ENCODE measurements at places on chromosomes 7 and 10.

DNA sequence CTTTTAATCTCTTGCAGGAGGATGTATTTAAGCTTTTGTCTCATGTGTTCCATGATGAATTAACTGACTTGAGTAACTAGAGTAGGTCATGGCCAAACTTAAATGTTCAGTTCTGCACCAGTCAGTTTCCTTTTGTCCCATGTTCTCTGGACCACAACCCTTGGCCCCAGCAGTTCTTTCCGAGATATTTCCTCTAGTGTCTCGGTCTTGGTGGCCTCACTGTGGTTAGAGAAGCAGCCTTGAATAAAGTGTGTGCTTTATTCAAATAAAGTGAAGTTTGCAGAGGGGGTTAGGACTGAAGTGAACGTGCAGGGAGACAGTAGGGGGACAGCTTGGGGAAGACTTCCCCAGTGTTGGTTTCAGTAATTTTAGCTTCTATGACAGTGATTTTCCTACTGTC, 9.3 kb downstream of the ZNF212 start:
- H3K4me1 ChIP-seq, result peaks cover 24% of the 10 kb centered on the region
- peak overlapping the region; percentile 61 for H3K27ac ChIP-seq
- no peak overlapping the region for H3K4me3 ChIP-seq
- H3K36me3 ChIP-seq, result peaks cover 25% of the 10 kb centered on the region
- no peak for DNase-seq

DNA sequence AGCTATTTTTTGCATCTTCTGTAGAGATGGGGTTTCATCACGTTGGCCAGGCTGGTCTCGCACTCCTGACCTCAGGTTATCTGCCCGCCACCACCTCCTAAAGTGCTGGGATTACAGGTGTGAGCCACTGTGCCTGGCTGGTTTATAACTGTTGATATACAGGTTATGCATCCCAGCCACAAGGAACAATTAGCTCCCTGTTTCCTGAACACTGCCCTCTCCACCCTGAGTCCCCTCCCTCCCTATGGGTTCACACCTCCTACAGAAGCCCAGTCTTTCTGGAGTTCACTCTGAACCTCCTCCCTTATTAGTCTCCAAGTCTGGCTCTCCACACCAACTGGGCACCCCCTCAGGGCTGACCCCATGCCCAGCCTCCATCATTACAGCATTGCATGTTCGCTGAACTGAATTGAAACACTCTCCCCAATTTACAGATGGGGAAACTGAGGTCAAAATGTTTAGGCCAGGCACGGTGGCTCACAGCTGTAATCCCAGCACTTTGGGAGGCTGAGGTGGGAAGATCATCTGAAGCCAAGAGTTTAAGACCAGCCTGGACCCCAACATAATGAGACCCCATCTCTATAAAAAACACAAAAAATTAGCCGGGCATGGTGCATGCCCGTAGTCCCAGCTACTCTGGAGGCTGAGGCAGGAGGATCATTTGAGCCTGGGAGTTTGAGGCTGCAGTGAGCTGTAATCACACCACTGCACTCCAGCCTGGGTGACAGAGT, 1.7 kb upstream of the CLIP2 start:
- no peaks in the 10 kb centered on the region for H3K36me3 ChIP-seq
- peaks cover 21% of the 10 kb centered on the region for H3K4me1 ChIP-seq
- peaks cover 12% of the 10 kb centered on the region for H3K27me3 ChIP-seq
- DNase-seq, result no peak

DNA sequence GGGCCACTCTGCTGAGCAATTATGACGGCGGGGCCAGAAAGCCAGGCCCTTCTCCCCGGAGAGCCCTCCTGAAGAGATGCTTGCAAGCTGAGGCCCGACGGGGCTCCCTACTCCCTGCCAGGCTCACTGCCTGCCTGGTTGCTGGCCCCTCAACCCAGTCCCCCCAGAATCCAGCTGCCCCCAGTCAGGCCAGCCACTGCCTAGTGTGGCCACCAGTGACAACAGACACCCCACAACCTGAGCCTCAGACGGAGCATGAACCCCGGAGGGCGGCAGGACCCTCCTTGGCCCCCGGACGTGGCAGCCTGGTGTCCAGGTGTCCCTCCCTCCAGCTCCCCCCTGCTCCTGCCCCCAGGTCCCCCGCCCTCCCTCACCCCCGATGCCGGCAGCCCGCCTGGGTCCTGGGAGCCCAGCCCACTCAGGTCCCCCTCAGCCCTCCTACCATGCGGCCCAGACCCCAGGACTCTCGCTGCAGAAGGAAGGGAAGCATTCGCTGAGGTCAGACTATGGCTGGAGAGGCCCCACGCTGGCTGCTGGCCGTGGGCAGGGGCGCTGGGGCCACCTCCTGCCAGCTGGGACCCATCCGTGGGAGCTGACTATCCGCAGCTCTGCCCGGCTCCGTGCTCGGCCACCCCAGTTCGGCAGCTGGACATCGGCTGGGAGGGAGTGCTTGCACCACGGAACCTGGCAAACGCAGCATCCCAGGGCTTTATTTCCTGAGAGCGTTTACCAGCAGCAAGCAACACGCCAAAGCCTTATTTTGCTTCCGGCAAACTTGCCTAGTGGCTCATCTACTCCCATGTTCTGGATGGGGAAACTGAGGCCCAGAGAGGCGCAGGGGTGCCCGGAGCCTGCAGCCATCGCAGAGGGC, 89.8 kb downstream of the UNCX start:
- no peak overlapping the region for H3K27ac ChIP-seq
- H3K27me3 ChIP-seq, result peaks cover 19% of the 10 kb centered on the region
- no peak overlapping the region for H3K4me3 ChIP-seq
- no peak for DNase-seq

- no peak overlapping the region for H3K27ac ChIP-seq
- no peaks in the 10 kb centered on the region for H3K36me3 ChIP-seq
- H3K27me3 ChIP-seq, result no peaks in the 10 kb centered on the region
- DNase-seq, result no peak
- no peaks in the 10 kb centered on the region for H3K4me1 ChIP-seq
Measured at GRCh38 chr7:40288827-40289226, 154.0 kb downstream of the SUGCT start.

DNA sequence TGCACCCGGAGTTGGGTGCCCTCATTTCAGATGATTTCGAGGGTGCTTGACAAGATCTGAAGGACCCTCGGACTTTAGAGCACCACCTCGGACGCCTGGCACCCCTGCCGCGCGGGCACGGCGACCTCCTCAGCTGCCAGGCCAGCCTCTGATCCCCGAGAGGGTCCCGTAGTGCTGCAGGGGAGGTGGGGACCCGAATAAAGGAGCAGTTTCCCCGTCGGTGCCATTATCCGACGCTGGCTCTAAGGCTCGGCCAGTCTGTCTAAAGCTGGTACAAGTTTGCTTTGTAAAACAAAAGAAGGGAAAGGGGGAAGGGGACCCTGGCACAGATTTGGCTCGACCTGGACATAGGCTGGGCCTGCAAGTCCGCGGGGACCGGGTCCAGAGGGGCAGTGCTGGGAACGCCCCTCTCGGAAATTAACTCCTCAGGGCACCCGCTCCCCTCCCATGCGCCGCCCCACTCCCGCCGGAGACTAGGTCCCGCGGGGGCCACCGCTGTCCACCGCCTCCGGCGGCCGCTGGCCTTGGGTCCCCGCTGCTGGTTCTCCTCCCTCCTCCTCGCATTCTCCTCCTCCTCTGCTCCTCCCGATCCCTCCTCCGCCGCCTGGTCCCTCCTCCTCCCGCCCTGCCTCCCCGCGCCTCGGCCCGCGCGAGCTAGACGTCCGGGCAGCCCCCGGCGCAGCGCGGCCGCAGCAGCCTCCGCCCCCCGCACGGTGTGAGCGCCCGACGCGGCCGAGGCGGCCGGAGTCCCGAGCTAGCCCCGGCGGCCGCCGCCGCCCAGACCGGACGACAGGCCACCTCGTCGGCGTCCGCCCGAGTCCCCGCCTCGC, at the start of gene EGFR:
Gene EGFR (plus strand): TSS at position 657 of the 830 bp plus-strand sequence. CDS start 261 bp downstream, outside the sequence.
- no peaks in the 10 kb centered on the region for H3K4me1 ChIP-seq
- no peak for DNase-seq
- H3K36me3 ChIP-seq, result no peaks in the 10 kb centered on the region
- peak within 1 kb of the TSS; percentile 15 for H3K4me3 ChIP-seq
- H3K27me3 ChIP-seq, result peaks cover 73% of the 10 kb centered on the region

DNA sequence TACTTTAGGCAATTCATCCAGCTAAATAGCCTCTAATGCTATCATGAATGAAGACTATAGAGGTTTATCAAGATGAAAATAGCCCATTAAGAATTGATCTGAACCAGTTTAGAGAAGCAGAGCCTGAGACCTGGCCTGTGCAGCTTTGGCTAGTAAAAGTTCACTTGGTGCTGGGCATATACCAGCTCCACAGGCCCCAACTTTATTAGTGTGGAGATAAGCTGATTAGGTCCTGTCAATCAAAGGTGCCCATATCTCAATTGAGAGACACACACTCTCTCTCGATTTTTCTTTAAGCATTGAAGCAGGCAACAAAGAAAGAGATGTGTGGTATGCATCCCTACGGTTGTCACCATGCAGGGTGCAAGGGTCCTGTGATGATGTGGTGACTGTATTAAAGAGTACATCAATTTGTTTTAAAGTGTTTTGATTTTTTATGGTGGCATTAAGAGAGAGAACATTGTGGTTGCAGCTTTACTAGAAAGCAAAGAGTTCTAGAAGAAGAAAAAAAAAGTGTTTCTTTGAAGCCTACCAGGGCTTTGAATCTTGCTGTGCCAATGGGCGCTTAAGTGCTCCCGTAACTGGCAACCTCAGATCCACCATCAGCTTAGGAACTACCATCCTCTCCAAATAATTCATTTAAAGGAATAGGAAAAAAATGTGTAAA, 111.6 kb downstream of the VTI1A start:
- H3K27ac ChIP-seq, result no peak overlapping the region
- H3K36me3 ChIP-seq, result no peaks in the 10 kb centered on the region
- no peak for DNase-seq
- H3K4me1 ChIP-seq, result peaks cover 6% of the 10 kb centered on the region
- no peak overlapping the region for H3K4me3 ChIP-seq

DNA sequence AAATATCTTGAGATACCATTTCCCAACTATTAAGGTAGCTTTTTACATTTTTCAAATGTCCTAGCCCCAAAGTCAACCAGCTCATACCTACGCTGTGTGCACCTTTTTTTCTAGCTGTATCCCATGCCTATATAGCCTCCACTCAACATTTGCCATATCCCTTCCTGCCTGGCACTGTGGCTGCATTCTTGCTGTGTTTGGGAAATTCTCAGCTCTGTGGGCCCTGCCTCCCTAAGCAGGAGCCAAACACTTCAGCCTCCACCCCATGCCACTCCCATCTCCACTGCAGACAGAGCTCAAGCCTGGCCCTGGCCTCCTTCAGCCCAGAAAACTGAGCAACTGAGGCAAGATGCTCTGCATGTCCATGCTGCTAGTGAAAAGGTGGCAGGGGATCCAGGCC, 141.3 kb downstream of the RAB11FIP2 start:
- H3K4me3 ChIP-seq, result no peak overlapping the region
- H3K27ac ChIP-seq, result no peak overlapping the region
- no peak for DNase-seq
- peaks cover 47% of the 10 kb centered on the region for H3K27me3 ChIP-seq
- peaks cover 2% of the 10 kb centered on the region for H3K36me3 ChIP-seq
- H3K4me1 ChIP-seq, result no peaks in the 10 kb centered on the region

GRCh38 chr7:49089717-49090116, 165.4 kb downstream of the CDC14C start:
- H3K4me1 ChIP-seq, result no peaks in the 10 kb centered on the region
- no peak overlapping the region for H3K27ac ChIP-seq
- H3K27me3 ChIP-seq, result no peaks in the 10 kb centered on the region
- H3K36me3 ChIP-seq, result no peaks in the 10 kb centered on the region
- no peak overlapping the region for H3K4me3 ChIP-seq

DNA sequence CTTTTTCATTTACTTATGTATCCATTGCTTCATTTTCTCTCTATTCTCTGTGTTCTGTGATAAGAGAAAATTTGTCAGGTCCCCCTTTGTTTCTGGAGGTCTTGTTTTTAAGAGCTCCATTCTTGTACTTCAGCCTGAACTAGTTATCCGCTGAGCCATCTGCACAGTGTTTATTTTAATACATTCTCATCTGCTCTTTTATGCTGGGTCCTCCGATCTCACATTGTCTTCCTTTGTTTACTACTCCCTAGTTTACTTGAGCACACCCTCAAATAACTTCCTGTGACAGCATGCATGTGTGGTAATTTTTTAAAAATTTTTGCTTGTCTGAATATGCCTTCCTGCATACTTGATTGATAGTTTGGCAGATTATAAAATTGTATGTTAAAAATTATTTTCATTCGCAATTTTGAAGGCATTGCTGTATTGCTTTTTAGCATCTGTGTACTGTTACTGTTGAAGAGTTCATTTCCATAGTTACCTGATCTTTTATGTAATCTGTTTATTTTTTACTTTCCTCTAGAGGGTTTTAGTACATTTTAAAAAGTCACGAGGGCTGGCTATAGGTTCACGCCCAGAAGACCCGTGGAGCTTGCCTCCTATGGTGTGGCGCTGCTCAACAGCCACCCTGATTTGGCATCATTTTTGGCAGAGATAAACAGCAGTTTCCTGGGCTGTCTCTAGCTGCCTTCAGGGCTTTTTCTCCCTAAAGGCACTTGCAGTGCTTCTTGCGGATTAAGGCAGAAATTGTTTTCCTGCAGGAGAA, 31.9 kb downstream of the RSBN1L start:
- peak overlapping the region; percentile 80 for H3K27ac ChIP-seq
- no peak for DNase-seq
- H3K4me1 ChIP-seq, result peaks cover 47% of the 10 kb centered on the region
- peaks cover 10% of the 10 kb centered on the region for H3K36me3 ChIP-seq
- H3K27me3 ChIP-seq, result no peaks in the 10 kb centered on the region

DNA sequence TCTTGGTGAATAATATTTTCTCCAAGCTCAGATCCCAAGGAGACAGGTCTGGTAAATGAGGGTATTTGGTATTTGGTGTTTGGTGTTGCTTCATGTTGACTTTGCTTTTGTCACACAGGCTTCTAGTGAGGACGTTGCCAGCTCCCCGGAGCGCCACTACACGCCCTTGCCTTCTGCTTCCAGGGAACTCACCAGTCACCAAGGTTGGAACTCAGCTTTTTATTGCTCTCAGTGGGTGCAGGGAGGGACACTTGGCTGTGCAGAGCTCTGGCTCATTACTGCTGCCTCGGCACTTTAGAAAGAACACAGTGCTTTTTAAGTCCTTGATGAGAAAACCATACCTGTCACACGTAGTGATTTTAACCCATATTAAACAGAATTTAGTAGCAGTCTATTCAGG, 892.9 kb downstream of the LRMDA start:
- H3K4me1 ChIP-seq, result no peaks in the 10 kb centered on the region
- H3K36me3 ChIP-seq, result peaks cover 4% of the 10 kb centered on the region
- H3K4me3 ChIP-seq, result no peak overlapping the region
- no peaks in the 10 kb centered on the region for H3K27me3 ChIP-seq
- H3K27ac ChIP-seq, result no peak overlapping the region

DNA sequence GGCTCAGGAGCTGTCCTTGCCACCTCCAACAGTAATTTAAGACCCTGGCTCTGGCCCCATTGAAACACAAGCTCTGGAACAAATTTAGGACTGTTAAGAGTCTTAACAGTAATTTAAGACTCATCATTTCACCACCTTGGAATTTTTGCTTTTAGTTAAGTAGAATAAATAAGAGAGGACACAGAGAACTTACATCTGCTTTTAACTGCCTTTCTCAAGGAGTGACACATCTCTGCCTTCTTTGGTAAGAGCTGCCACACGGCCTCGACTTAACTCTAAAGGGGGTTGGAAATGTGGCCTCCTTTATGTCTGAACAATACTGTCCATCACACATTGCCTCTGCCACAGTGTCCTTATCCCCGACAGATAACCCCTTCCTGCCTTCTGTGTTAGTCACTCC, 77.9 kb downstream of the HERPUD2 start:
- no peak for DNase-seq
- H3K36me3 ChIP-seq, result peaks cover 2% of the 10 kb centered on the region
- no peaks in the 10 kb centered on the region for H3K4me1 ChIP-seq
- H3K4me3 ChIP-seq, result no peak overlapping the region
